ENCODE measurements at places on chromosomes 16 and 17.

DNA sequence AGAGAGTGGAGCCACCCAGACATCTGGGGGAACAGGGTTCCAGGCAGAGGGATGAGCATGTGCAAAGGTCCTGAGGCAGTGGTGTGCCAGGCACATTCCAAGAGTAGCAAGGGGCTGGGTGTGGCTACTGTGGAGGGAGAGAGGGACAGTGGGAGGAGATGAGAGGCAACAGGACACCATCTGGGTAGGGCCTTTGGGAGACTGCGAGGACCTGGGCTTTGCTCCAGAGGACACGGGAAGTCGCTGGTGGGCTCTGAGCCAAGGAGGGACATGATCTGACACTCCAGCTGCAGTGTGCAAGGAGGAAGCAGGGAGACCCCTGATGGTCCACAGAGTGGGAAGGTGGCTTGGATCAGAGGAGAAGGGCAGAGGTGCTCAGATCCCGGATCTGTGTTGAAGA lies 56.7 kb upstream of the MED9 start:
- DNase-seq = no peak

GRCh38 chr16:68283801-68284598 lies 19.7 kb downstream of the SLC7A6 start:
- no peak for DNase-seq

- DNase-seq = peak; percentile 46
Observed at GRCh38 chr17:60421273-60422161, 772 bp upstream of the CHCT1 start.

- DNase-seq = no peak
Observed at GRCh38 chr17:82668631-82669099, 20.4 kb upstream of the WDR45B start.

GRCh38 chr16:68200088-68200783 lies 35.7 kb downstream of the ESRP2 start:
- DNase-seq = no peak

GRCh38 chr17:70405492-70406220 lies 236.3 kb downstream of the KCNJ2 start:
- no peak for DNase-seq

DNA sequence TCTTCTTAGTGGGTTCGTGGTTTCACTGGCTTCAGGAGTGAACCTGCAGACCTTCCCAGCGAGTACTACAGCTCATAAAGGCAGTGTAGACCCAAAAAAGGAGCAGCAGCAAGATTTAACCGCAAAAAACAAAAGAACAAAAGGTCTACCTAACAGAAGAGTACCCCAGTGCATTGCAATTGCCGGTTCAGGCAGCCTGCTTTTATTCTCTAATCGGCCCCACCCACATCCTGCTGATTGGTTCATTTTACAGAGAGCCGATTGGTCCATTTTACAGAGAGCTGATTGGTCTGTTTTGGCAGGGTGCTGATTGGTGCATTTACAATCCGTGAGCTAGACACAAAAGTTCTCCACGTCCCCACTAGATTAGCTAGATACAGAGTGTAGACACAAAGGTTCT lies 2.0 kb upstream of the ARRB2 start:
- DNase-seq = no peak

DNA sequence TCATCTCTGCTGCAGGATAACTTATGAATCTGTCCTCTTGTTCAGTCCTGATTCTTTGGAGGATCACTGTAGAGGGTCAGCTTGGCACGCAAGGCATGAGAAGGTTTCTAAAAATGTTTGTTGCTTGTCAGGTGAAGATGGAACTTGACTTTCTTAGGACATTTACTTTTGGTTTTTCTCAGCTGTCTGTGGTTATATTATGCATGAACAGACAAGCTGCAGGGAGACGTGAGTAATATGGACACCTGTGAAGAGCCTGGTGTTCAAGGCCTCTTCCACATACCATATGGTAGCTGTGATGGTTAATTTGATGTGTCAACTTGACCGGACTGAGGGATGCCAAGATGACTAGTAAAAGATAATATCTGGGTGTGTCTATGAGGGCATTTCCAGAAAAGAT lies 270.2 kb upstream of the CPHXL start:
- no peak for DNase-seq

- no peak for DNase-seq
Observed at GRCh38 chr16:86651823-86652222, 73.5 kb downstream of the FOXL1 start.

GRCh38 chr17:65023791-65024190 lies 32.7 kb downstream of the GNA13 start:
- DNase-seq = no peak

- DNase-seq = no peak
Observed at GRCh38 chr17:30200106-30200505, 35.4 kb downstream of the SLC6A4 start.

DNA sequence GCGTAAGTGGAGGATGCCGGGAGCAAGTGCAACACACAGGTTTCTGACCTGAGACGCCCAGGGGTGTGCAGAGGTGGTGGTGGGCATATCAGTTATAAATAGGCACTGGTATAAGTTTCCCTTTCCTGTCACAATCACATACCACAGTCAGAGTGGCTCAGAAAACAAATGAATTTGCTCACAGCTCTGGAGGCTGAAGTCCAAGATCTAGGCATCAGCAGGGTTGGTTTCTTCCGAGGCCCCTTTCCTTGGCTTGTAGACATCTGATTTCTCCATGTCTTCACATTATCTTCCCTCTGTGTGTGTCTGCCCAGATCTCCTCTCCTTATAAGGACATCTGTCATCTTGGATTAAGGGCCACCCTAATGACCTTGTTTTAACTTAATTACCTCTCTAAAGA lies 250.5 kb upstream of the TNRC6C start:
- no peak for DNase-seq

GRCh38 chr17:81957691-81958432 lies 3.1 kb downstream of the NOTUM start:
- no peak for DNase-seq

GRCh38 chr16:56815721-56816120 lies 49.3 kb upstream of the SLC12A3 start:
- no peak for DNase-seq

DNA sequence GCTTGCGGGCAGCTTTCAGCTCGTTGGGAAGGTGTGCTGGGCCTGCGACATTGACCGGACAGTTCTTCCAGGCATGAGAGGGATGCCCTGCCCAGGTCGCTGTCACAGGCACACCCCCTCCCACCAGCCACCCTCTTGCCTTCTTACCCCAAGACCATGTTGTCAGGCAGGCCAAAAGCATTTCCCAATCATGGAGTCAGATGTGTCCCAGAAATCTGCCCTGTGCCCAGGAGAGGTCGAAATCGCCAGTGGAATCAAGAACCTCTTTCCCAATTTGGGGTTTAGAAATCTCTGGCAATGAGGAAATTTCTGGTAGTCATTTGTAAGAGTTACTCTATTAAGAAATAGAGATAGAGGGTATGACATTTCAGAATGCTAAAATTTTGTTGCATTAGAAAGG lies 177.1 kb downstream of the RAB11FIP4 start:
- no peak for DNase-seq

Data from stimulated activated CD4-positive, alpha-beta T cell treated with anti-CD3 and anti-CD28 coated beads, TNF-alpha, amount 100 ng/mL, for 1 hour (primary cell).